ENCODE measurements at places on chromosomes 6 and 20.

- DNase-seq: no peak
These were observed 172.7 kb upstream of the NOX3 start for GRCh38 chr6:155628306-155628705.

DNA sequence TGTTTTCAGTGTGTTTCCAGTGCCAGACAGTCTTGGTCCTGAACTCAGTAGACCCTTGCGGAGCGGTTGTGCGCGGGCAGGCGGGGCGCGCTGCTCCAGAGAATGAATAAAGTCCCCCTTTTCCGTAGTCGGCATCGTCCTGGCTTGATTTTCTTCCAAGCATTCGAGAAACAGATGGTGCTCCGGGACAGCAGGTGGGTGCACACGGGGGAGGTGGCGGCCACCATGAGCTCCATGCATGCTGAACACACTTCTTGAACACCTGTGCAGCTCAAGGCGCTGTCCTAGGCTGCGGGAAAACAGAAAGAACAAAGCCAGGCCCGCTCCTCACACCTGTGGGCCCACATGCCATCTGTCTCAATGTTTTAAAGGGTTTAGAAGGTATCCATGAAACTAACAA lies 125.2 kb downstream of the TAF4 start:
- no peak for DNase-seq

GRCh38 chr20:19690462-19690861 lies 67.6 kb upstream of the RIN2 start:
- DNase-seq: no peak

DNA sequence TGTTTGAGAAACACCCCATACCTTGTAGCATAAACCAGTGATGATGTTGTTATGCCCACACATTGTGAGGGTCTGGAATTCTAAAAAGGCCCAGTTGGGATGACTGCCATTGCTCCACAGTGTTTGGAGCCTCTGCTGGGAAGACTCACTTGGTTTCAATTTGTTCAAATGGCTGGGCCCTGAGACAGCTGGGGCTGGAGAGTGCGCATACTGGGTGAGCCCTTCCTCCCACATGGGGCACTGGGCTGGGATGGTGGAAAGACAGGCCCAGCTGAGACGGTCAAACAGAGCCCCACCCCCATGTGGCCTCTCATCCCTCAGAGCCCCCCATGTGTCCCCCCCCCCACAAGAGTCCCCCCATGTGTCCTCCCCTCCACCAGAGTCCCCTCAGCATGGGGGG lies 20.3 kb upstream of the RNASET2 start:
- DNase-seq: no peak

GRCh38 chr6:52135217-52135616 lies 47.8 kb upstream of the PKHD1 start:
- DNase-seq: no peak

GRCh38 chr6:25844518-25844917 lies 12.7 kb upstream of the SLC17A1 start:
- DNase-seq: no peak

GRCh38 chr6:162074641-162075275 lies 652.8 kb downstream of the PRKN start:
- DNase-seq: no peak

GRCh38 chr6:35808688-35809087 lies 3.5 kb downstream of the LHFPL5 start:
- DNase-seq: no peak

DNA sequence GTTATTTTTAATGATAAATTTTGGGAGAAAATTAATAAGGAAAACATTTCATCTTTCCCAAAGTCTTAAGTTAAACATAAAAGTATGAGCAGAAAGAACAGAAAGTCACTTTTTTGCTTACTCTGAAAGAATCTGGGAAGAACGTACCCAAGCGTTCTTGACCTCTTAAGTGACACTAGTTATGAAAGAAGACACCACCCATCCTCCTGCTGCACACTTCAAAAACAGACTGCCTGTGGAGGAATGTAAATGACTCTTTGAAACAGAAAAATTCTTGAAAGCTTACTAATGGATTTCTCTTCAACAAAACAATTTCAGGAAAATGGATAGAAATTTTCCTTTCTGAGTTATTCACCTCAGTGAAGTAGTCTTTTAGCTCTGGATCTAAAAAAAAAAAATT lies 227.7 kb downstream of the MEI4 start:
- no peak for DNase-seq

GRCh38 chr6:89589297-89590025 lies 49.1 kb downstream of the LYRM2 start:
- DNase-seq: no peak

DNA sequence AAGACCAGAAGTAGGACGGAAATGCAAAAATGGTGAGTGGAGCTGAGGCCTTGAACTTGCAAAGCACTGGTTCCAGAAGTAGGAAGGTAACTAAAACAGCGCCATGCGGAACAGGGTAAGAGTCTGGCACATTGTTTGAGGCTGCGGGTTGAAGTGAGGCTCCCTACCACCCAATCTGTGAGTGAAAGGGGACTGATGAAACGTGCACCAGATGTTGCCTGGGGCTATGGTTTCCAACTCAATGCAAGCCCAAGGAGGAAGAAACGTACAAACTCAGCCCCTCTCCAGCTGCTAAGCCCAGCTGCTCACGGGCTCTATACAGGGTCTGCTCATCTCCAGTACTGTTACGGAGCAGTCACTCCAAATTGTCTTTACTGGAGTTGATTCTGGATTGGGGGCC lies 68.7 kb upstream of the KCNK16 start:
- no peak for DNase-seq

GRCh38 chr6:158517581-158517980 lies 42.3 kb upstream of the TMEM181 start:
- no peak for DNase-seq

DNA sequence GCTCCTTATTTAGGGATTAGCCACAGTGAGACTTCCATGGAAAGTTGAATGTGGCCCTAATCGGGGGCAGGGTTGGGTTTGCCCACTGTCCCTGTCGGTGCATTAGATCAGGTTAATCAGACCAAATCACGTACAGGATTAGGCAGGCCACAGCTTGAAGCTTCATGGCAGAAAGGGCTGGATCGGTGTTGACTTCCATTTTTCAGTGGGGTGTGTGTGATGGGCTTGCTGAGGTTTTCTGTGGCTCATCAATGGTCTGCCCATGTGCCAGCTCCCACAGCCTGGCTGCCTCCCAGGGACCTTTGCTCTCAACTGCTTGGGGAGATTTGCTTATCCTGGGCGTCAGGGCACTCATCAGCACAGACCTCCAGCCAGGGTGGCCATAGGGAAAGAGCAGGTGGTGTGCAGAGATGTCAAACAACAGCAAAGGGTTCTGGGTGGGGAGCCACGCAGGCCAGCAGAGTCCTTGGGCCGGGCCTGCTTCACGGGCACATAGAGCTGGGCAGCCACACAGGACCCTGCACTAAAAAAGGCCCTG lies 130.7 kb downstream of the TFAP2C start:
- DNase-seq: no peak

Data from neural crest cell (in vitro differentiated cells).